ENCODE measurements at places on chromosomes 6 and 20.

GRCh38 chr6:130797061-130797460 is 30.1 kb upstream of the SMLR1 start:
- no peak for DNase-seq

- DNase-seq: no peak
These were observed 175.6 kb downstream of the DTNBP1 start for GRCh38 chr6:15487262-15487661.

DNA sequence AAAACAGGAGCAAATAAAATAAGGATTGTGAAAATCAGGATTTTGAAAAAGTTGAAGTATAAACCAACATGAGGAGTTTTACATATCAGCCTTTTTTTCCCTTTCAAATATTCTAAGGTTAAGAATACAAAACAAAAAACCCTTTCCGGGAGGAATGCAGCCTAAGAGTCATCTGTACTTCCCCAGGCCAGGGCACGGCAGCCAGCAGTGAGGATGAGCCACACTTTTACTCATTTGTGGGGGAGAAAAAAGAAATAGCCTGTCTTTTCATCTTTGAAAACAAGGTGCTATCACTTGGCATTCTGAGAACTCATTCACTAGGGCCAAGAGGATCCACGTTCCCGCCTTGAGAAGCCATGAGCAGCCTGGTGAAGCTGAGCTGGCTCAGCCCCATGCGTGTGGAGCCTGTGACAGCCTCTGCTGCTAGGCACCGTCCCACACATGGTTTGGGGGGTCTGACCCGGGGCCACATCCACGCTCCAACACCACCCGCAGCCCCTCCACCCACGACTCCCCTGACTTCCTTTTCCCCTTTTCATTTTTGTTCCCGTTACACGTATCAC is 11.2 kb downstream of the SLC22A1 start:
- DNase-seq: no peak

GRCh38 chr20:23230766-23231385 is 119.7 kb upstream of the NXT1 start:
- DNase-seq: no peak

DNA sequence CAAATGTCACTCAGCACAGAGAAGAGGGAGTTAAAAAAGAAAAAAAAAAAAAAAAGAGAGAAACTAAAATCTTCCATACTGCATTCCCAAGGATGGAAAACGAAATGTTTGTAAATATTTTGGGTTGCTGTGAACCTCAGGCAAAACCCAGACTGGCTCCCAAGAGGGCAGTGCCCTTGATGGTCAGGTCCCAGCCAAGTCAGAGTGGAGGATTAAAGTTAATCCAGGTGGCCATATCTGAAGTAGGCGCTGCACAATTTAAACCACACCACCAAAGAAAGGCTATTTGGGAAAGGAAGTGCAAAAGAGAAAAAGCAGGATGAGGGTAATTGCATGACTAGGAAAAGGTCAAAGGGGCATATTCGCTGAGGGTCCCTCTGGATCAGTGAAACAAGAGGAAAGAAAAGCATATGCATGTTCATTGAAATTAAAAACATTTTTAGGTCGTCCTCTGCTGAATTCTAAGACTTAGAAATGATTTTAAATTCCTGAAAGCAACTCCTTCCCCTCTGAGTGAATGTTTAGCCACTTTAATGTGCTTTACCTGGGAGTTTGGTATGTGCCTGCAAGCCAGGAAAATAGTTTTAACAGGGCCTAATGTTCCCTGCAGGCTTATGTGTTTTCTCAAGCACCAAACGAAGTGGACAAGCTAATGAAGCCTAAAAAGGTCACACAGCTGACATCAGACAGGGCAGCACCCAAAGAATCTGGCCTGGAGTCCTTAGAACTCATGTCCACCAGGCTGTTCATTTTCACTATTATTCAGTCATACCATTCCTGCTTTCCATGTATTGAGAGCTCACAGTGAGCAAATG is 159.1 kb downstream of the HACE1 start:
- DNase-seq: no peak

- DNase-seq: no peak
These were observed 319.6 kb upstream of the QKI start for GRCh38 chr6:163094881-163095280.

DNA sequence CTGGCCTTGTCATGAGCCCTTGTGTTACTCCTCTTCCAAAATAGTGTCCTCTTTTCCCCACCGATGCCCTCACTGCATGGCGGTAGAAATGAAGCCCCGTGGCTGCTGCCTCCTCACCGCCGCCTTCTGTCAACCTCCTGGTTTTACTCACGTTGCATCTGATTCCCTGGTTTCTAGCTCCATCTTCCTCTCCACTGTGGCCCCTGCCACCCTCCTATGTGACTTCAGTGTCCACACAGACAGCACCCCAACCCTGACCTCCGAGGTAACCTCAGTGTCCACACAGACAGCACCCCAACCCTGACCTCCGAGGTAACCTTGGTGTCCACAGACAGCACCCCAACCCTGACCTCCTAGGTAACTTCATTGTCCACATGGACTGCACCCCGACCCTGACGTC is 122.8 kb upstream of the THBS2 start:
- no peak for DNase-seq

DNA sequence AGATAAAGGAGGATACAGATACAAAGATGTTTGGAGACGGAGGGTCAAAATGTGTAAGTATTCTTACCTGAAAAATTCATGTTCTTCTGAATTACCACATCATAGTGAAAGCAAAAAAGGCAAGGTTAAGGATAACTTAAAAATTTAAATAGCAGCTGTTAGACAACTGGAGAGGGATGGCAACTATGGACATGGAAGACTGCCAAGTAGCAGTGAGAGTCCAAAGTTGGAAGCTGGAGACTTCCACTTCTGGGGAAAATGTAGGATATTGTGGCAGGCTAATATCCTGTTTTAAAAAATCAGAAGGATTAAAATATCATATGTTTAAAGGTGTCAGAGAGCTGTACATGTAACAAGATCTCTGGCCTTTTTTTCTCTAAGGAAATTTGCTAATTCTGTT is 29.8 kb downstream of the SYCP2 start:
- peak; percentile 65 for DNase-seq

- DNase-seq: no peak
These were observed 129.9 kb downstream of the DOK5 start for GRCh38 chr20:54605319-54605718.

GRCh38 chr6:2376429-2377355 is 131.3 kb upstream of the GMDS start:
- no peak for DNase-seq

DNA sequence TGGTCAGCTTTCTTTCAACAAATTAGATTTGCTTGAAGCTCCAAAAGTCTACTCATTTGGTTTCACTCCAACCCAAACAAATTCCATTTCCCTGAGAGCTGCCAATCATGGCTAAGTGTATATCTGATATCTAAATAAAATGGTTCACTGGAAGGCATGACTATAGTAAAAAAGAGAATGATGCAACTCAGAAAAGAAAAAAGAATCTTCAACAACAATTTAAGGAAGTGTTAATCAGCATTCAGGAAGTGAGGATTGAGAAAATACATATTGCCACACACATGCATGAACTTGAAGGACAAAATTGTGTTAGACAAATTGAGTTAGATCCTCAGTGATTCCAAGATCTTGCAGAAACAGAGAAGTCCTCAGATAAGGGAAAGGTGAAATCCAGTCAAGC is 972.9 kb upstream of the FLRT3 start:
- DNase-seq: no peak

- DNase-seq: no peak
These were observed 1.9 kb upstream of the SRSF3 start for GRCh38 chr6:36592221-36592655.

DNA sequence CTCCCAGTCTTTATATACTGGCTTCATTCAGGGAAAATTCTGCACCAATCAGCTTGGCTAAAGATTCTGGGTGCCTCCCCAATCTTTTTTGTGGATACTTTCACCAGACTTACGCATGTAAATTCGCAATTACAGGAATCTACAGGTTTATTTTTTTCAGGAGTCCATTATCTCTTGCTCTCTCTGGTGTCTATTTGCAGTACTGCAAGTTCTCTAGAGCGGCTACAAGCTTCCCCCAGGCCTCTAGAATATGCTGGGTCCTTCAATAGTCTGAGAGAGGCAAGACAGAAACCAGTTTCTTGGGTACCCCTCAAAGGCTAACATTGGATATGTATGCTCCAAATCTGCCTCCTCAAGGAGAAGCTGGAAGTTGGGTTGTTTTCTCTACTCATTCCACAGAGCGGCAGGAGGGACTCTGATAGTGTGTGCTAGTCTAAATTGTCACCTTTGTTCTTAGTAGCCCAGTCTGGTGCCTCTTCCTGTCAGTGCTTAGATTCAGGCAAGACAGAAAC is 58.5 kb downstream of the SUN5 start:
- peak; percentile 8 for DNase-seq
